Adrenal gland (tissue), 19 donors: ENCODE measurements at places on chromosomes 12 and 14.

DNA sequence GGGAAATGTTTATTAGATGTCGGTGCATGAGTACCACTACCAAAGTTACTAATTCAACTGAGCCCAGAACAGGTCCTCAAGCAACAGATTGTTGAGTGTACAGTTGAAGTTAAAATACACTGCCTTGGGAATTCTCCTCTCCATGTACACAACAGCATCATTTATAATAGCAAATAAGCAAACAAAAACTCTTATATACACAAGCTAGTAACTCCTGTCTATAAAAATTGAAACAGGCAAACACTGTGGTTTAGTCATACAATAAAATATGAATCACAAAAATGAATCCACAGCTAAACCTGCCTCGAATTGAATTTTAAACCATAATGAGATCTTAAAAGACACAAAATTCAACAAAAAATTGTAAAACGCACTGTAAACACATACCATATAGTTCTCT lies 681.1 kb downstream of the C12orf50 start:
- no peak for DNase-seq

- DNase-seq, result no peak
These were observed 27.4 kb upstream of the TSPAN9 start for GRCh38 chr12:3049611-3050249.

GRCh38 chr14:39673270-39673711 lies 241.1 kb upstream of the FBXO33 start:
- DNase-seq, result no peak

DNA sequence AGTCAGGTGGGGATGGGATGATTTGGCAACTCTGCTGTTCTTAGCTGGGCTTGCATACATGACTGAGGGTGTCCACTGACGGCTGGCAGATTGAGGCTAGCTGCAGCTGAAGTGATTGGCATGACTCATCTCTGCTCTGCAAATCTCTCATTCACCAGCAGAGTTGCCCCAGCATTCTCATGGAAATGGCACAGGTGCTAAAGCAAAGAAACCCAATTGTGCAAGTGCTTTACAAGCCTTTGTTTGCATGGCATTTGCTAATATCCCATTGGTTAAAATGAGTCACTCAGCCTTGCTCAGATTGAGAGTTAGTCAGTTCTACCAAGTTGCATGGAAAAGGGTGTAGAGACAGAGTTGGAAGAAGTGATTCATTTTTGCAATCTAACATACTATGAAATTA lies 389.7 kb upstream of the FAR2 start:
- DNase-seq, result no peak

DNA sequence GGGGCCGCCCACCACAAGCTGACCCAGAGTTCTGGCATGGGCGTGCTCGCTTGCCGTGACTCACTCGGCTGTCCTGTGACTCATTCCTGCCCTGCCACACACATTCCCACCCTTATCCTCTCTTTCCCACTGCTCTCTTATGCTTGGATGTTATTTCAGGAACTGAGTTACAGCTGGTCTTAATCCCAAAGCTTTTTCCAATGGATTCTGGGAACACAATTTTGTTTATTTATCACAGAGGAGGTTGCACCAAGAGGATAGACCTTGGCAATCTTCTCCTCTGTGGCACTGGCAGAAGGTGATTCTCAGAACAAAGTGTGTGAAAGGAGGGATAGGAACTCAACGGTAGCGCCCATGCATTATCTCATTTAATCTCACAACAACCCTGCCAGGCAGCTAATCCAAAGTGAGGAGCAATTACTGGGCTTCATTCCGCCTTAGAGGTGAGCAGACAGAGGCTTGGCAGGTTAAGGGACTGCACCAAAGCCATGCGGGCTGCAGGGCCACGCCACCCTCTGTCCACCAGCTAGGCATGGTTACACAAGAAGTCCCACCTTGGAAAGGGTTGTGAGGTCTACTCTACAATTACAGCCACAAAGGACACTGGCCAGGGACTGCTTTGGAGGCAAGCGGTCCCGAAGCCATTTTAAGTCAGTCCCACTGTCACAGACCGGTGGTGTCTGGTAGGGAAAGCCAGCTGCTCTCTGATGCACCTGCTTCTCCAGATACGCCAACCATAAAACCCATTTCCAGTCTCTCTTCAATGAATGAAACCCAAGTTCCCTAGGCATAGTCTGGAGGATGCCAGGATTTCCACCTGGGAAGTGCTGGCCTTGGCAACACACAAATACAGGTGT lies 32.9 kb downstream of the SYNE3 start:
- peak; percentile 89 for DNase-seq

- peak; percentile 75 for DNase-seq
These were observed 4.8 kb downstream of the NR4A1 start for GRCh38 chr12:52055731-52056711.

- DNase-seq, result peak; percentile 71
These were observed 15.4 kb upstream of the MIA2 start for GRCh38 chr14:39218171-39218769.

DNA sequence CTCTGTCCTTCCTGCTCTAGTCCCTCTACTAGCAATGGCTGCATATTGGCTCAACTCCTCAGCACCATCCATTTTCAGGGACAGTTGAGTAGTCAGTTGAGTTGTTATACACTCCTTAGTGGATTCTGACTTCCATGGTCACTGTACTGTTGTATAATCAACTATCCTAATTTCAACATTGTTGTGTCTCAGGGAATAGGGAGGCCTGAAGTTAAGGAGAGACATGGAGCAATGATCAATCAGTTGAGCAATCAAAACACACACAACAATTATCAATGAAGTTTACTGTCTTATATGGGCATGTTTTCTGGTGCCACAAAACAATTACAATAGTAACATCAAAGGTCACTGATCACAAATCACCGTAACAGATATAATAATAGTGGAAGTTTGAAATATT lies 255.9 kb downstream of the KCNC2 start:
- DNase-seq, result no peak

GRCh38 chr12:81005606-81006005 lies 67.9 kb upstream of the LIN7A start:
- DNase-seq, result no peak

GRCh38 chr14:90866833-90867232 lies 50.6 kb upstream of the TTC7B start:
- no peak for DNase-seq

DNA sequence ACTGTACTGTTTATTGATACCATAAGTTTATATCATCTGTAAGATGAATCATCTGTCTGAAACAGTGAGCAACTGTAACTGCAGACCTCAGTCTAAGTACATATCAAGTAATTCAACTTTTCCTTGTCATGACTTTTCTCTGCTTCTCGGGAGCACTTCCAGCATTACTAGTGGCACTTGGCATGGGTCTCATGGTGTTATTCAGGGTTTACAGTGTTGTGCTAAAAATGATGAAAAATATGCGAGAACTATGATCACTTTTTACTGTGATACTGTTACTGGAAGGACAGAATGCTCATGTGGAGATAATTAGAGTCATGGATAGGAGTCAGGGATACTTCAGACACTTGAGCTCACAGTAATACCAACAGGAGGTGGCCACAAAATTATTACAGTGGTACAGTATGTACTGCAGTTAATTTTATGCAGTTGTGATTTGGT lies 8.3 kb downstream of the KTN1 start:
- no peak for DNase-seq

GRCh38 chr12:68876461-68876860 lies 56.5 kb downstream of the CPM start:
- no peak for DNase-seq

DNA sequence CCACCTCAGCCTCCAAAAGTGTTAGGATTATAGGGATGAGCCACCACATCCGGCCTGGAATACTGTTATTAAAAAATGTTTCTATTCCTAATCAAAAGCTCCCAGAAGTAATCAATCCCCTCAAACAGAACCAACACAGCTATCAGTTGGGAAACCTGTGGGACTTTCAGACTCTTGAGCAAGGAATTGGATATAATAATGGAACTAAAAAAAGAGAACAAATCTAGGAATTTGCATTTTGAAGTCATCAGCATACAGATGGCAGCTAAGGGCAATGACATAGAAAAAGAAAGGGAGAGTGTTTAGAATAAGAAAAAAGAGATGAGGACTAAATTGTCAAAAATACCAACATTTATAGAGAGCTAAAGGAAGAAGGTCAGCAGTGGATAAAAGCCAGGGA lies 54.7 kb upstream of the AMN1 start:
- no peak for DNase-seq

- DNase-seq, result no peak
These were observed 2.2 kb downstream of the SSTR1 start for GRCh38 chr14:38209572-38210557.

GRCh38 chr14:90700933-90701776 lies 115.1 kb downstream of the TTC7B start:
- DNase-seq, result no peak

GRCh38 chr14:103861413-103862392 lies 14.3 kb upstream of the PPP1R13B start:
- no peak for DNase-seq

DNA sequence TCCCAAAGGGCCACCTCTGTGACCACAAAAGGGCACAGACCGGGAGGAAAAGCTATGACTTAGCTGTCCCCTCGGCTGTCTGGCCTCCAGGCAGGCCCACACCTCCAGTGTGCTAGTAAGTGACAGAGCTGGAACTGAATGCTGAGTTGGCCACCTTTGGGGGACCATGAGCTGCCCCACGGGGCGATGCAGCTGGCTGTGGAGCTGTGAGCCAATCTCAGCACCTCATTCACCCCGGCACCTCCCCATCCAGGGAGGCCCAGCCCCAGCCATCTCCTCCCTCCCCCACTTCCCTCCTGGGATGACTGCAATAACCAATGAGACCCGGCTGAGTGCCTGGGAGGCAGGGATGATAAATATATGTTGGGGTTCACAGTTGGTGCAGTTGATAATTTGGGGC lies 12.2 kb upstream of the TESC start:
- DNase-seq, result no peak

DNA sequence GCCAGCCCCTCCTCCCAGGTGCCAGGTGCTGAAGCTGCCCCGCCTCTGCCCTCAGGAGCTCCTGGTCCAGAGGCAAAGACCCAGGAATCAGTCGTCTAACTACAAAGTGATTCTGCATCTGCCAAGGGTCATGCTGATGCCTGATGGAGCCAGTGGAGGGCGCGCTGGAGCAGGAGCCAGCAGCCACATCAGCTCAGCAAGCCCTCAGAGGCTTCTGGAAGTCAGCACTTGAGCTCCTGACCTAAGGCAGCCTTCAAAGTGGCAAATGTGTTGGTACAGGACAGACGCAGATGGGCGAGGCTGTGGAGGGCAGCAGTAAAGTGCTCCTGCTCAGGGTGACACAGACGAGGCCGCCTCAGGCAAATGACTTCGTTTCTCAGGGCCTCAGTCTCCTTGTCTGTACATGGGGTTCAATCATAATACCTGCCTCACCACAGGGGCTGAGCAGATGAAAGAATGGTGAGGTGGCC lies 10.9 kb downstream of the C12orf43 start:
- DNase-seq, result peak; percentile 51

DNA sequence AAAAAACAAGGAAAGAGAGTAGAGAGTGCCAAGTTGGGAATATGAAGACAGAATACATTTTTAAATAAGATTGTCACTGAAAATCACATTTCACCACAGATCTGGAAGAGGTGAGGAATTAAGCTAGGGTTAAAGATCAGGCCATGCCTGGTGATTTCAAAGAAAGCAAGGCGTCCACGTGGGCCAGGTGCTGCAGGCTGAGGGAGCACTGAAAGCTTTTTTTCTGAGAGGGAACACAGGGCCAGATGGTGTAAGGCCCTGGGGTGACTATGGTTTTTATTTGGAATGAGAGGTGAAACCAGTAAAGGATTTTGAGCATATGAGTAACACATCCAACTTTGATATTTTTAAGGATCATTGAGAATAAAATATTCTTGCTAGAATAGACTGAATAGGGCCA lies 20.9 kb downstream of the SYT1 start:
- DNase-seq, result no peak

DNA sequence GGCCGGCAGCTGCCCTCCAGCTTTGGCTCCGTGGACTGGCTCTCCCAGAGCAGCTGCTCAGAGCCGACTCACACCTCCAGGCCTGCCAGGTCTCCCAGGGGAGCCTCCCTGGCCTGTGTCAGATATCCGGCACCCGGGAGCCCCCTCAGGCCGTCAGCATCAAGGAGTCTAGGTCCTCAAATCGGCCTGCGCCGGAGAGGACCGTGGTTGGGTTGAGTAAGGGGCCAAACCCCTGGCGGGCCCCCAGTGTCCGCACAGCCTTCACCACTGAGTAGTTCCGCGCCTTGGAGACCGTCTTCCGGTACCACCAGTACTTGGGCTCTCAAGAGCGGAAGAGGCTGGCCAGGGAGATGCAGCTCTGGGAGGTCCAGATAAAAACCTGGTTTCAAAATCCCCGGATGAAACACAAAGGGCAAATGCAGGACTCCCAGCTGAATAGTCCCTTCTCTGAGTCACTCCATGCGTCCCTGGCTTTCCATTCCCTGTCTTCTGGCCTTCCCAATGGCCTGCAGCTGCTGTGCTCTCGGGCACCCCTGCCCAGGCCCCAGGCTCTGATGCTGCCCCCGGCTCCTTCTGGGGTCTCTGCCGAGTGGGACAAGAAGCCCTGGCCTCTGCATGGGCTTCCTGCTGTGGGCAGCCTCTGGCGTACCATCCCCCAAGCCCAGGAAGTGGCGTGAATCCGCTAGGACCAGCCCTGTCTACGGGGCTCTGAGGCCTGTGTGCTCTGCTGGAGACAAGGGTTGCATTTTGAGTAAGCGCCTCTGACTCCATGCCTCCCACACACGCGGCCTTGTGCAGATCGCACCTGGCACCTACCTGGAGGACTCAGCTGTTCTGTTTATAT lies 245.1 kb upstream of the ATXN7L3B start:
- no peak for DNase-seq

GRCh38 chr14:75911883-75912282 lies 69.9 kb downstream of the TGFB3 start:
- peak; percentile 57 for DNase-seq

GRCh38 chr12:103373088-103373523 lies 122.7 kb downstream of the C12orf42 start:
- DNase-seq, result no peak

DNA sequence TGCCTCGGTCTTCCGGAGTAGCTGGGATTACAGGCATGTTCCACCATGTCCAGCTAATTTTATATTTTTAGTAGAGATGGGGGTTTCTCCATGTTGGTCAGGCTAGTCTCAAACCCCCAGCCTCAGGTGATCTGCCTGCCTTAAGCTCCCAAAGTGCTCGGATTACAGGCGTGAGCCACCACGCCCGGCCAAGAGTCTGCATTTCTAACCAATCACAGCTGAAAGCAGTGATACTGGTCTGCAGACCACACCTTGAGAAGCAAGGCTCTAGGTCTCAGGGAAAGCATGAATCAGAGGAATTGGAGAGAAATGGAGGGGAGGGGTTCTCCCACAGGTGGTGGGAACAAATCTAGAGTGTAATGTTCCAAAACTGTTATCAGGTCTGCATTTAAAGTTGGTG lies 55.2 kb upstream of the TMEM263 start:
- DNase-seq, result no peak

GRCh38 chr12:116093915-116094314 lies 183.6 kb downstream of the MED13L start:
- no peak for DNase-seq
